ENCODE measurements at places on chromosomes 3 and 15.

DNA sequence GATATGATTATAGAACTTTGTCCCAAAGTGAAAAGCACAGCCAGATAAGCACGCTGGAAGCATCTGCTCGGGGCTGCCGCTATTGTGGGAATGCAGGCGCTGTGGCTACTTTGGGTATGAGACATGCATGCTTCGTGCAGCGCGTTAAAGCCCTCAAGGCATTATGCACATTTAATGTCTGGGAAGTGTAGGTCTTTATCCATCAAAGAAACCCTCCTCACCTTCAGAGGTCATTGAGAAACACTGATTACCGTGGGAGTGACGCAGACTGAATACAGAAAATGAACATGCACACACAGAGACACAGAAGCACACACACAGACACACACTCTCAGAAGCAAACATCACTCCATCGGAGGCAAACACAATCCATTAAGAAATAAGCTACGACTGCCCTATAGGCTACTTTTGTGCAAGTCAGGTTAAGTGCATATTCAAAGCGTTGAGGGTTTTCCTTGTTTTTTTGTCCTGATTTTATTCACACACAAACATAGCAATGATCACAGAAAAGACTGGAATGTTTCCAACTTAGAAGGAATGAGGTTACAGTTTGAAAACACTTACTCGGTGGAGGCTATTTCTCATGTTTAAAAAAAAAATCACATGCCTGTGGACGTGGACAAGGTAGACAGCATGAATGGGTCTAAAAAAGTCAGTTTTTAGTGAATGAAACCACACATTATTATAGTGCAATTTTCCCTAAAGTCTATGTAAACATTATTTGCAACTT is 68.5 kb downstream of the PLCH1 start:
- no peak for DNase-seq

DNA sequence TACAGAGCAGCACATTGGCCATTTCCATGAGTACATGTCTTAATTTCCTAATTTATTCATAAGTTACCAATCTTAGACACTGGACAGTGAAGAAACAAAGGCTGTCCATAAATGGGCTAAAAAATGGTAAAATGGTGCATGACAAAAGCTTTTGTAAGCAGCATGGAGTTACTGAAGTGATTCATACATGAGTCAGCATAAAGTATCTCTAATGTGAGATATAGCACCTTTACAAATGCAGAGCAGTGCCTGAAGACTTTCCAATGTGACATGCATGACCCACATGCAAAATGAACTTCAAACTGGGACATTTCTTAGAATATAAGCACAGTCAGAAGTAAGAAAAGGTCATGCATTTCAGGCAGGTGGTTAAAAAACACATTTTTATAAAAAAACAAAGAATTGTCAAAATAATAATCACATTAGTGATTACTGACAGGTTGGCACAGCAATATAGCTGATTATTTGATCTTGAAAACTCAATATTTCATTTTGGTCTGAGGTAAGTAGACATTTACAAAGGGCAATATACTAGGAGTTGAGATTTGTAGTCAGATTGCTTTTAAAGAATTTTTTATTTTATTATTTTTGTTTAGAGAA is 299.3 kb downstream of the PLCL2 start:
- no peak for DNase-seq

DNA sequence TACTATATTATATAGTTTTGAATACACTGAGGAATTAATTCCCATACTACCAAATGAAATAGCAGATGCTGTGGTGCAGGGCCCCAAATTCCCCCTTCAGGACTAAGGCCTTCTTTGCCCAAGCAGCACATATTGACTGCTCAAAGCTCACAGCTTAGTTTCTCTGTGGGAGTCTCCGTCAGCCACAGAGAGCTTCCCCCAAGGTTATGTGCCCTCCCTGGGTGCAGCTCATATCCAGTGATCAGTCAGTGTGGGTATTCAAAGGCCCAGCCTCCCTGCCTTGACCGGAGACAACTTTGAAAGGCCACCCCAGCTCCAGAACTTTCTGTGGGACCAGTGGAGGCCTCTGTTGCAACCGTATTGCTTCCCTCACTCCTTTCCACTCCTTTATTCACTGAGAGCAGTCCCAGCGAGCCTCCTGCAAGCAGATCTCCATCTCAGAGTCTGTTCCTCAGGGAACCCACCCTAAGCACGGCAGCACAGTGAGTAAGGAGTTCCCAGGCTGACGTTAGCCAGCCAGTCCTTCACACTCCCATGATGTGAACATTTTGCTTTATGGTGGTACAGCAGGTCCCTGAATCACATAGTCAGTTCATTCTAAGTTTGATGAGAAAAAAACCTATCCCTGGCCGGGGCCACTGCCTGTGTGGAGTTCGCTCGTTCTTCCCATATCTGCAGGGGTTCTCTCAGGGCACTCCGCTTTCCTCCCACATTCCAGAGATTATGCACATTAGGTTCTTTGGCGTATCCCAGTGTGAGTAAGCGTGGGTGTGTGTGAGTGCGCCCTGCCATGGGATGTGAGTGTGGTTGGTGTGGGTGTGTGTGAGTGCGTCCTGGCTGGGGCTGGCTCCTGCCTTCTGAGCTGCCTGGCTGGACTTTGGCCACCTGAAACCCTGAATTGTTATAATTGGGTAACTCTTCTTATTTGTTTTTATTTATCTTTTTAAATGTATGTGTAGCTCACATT is 64.4 kb upstream of the PPARG start:
- no peak for DNase-seq

DNA sequence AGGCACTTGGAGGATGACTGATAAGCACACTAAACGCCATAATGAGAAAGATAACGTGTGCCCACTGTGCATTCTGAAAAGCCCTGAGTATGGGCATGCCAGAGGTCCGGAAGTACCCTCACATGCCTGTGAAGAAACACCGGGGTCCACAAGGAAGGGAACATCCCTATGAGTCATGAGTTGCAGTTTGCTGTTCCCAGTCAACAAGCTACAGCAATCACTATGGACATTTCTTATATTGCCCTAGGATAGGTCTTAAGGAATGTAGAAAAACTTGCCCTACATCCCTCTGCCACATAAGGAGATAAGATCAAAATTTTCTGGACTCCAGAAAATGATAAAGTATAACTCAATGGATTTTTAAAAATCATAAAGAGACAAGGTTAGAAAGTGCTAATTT is 9.9 kb downstream of the MB21D2 start:
- no peak for DNase-seq

DNA sequence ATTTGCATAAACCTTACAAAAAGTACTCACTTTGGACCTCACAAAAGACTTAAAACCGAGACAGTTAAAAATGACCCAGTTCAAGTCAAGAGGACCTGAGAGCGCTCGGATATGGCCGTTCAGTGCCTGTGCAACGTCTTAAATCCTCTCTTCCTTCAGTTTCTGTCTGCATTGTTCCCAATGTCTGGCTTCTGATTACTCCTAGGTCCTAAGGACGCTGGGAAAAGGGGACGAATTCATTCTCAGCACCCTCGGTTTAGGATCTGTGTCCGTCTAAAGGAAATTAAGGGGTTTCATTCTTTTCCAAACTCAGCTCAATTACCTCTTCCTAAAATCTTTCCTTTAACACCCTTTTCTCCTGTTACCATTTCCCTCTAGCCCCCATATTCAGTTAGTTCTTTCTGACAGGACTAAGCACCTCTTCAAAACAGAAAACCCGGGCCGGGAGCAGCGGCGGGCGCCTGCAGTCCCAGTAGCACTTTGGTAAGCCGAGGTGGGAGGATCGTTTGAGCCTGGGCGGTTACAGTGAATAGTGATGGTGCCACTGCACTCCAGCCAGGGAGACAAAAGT is 970 bp downstream of the DPPA4 start:
- DNase-seq = no peak

DNA sequence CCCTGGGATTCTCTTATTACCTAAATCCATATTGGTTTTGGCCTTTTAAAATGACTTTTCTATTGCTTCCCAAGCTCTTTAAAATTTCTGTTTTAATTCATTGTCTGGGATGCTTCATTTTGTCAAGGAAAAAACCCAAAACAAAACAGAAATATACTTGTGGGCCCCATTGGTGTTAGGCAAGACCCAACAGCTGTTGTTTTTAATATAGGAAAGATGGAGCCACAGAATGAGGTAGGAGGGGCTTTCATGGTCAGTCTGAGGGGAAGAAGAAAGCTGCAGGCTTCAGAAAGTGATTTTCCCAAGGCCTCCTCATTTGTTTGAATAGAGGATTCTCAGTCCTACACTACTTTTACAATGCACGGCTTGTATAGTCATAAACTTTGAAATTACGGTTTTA is 180.5 kb downstream of the MCTP2 start:
- no peak for DNase-seq

GRCh38 chr3:196988241-196989029 is 19.8 kb upstream of the PIGZ start:
- no peak for DNase-seq

DNA sequence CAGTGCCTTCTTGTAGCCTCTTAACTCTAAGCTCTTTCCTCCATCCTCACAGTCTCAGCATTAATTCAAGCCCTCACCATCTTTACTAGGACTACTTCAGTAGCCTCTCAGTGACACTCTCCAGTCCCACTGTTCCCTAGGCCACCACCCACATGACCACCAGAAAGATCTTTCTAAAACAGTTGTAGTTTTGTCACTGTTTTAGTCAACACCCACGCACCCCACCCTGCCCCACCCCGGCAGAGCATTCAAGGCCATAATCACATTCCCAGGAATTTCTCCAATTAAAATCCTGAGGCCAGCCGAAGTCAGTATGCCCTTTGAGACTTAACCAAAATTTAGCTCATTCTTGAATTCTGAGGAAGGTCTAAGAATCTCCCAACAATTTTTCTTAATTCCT is 31.2 kb upstream of the PSMD6 start:
- no peak for DNase-seq

DNA sequence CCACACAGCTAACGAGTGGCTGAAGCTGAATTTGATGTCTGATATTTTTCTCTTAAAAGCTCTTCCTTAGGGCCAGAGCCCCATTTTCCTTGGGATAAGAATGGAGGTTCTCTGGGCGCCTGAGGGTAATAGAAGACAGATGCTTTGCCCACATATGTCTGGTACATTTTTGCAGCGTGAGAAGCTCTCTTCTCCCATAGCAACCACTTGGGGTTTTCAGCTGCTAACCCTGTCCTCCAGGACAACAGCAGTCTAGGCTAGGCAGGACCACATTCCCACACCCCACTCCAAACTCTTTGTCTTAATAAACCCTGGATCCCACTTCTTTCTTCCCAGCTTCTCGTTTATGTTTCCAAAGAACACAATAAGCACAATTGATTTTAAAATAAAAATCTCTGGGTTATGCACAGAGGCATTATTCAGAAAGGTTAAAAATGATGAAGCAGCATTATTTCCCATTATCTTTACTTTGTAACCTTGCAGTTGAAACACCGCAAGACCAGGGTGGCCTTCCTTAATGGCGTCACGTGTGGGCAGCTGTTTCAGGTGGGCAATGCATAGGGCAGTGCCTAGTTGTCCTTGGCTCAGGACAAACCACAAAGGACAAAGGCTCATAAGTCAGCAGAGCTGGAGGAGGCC is 56.5 kb upstream of the NTRK3 start:
- DNase-seq = no peak

- DNase-seq = no peak
Observed at GRCh38 chr15:88401251-88401995, 65.8 kb downstream of the MRPL46 start.

GRCh38 chr3:127394984-127395662 is 107.3 kb upstream of the PRR20G start:
- no peak for DNase-seq

DNA sequence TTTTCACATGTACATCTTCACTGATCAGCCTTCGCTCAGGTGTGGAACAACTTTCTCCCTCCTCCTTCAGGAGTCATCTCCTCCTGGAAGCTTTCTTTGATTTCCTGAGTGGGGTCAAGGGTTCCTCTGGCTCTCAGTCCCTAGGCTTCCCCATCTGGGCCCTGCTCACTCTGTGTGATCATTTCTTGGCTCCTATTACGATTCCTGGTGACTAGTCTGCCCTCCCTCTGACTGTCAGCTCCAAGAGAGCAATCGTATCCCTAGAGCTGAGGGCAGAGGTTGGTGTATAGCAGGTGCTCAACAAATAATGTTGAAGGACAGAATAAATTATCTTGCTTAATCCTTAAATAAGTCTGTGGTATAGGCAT is 15.3 kb upstream of the PRKCD start:
- no peak for DNase-seq

GRCh38 chr3:126342211-126342610 is 15.0 kb downstream of the KLF15 start:
- no peak for DNase-seq

GRCh38 chr3:55724821-55725220 is 237.7 kb upstream of the WNT5A start:
- no peak for DNase-seq

DNA sequence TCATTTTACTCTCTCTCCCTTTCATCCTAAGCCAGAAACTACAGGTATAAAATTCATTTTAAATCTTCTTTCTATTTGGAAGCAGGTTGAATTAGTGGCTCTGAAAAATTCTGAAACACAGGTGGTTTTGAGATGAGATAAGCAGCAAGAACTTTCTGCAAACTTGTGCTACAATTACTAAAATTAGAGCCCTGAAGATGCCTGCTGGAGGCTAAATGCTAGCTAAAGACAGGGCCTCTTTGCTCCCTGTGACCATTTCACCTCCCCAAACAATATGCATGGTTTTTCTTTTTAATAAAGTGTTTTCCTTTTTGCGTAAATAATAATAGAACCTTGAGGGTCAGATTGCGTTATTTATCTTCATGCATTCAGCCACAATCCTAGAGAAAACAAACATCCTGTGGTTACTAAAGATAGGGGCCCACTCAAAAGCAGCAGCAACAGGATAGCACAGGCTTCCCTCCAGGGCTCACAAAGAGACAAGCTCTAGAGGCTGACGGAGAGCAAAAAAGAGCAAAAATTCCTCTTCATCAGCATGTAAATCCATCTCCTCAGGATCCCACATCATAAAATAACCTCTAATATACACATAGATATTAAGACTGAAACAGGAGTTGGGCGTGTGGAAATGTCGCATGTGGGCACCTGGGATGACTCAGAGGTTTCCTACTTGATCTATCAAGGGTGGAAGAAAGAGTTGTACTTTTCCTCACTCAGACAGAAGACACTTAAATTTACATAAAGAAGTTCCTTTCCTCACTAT is 26.5 kb upstream of the CP start:
- DNase-seq = no peak

DNA sequence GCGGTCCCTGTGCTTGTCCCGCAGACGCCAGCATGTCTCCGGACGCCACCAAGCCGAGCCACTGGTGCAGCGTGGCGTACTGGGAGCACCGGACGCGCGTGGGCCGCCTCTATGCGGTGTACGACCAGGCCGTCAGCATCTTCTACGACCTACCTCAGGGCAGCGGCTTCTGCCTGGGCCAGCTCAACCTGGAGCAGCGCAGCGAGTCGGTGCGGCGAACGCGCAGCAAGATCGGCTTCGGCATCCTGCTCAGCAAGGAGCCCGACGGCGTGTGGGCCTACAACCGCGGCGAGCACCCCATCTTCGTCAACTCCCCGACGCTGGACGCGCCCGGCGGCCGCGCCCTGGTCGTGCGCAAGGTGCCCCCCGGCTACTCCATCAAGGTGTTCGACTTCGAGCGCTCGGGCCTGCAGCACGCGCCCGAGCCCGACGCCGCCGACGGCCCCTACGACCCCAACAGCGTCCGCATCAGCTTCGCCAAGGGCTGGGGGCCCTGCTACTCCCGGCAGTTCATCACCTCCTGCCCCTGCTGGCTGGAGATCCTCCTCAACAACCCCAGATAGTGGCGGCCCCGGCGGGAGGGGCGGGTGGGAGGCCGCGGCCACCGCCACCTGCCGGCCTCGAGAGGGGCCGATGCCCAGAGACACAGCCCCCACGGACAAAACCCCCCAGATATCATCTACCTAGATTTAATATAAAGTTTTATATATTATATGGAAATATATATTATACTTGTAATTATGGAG is 79.1 kb downstream of the SMAD6 start:
- no peak for DNase-seq
